SJSA1 (cell line): ENCODE measurements at places on chromosomes 7 and 10. TPM values are rescaled to one million over a fixed set of nuclear protein-coding genes. Genes with fewer than 3 reads are reported as not detected.
A peak's percentile ranks its signal among the peaks of the same experiment; 100 is the strongest.

Gene LIPN
- total RNA-seq, result not detected in 2 replicates

DNA sequence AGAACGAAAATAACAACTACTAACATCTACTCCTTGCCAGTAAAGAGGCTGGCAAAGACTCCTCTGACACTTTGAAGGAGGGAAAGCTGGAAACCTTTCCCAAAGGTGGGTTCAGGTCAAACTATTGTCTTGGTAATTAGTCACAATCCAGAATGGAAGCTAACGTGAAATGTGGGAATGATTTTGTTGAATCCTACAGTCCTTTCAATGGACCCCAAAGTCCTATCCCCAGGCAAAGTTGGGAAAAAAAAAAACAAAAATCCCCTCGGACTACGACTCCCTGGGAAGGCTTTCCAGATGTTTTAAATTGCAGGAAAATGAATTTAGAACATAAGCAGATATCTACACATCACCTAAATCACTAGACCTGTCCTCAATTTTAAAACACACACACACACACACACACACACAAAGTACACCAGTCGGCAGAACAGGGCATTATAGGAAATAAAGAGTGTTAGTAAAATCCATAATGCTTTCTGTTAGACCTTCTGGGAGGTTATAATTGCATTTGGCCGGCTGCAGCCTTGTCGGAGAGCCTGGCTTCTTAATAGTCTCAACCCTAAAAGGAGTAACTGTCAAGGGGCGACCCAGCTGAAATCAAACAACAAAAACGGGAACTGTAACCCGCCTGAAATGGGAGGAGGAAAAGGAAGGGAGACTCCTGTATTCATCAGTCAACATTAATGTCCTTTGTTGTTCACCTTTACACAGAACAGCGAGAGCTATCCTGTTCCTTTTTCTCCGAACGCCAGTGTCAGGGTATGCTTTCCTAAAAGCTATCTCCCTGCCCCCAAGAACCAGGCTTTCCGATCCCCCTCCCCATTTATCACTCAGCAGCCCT is 1.5 kb downstream of the DOCK4 start:
- no peaks in the 10 kb centered on the region for H3K36me3 ChIP-seq
- H3K4me3 ChIP-seq, result peak overlapping the region; percentile 64
- H3K4me1 ChIP-seq, result peaks cover 9% of the 10 kb centered on the region; the same call in 1 of the 2 replicates
- no peak overlapping the region for H3K27ac ChIP-seq
- H3K27me3 ChIP-seq, result peaks cover 23% of the 10 kb centered on the region

DNA sequence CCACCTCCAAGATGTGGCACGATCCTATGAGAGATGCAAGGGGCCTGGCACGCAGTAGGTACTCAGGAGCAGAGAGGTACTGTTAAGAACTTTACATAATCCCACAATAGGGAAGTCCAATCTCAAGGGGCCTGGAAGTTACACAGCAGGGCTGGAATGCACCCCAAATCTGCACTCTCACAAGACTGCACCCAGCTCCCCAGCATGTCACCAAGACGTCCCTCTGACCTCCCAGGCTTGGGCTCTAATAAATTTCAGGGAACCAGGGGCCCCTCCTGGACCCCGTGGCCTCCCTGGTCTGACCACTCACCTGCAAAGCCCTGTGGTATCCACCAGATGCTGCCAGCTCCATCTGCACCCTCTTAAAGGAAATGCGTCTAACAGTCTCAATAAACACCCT is 94.9 kb downstream of the OAT start:
- no peak for DNase-seq
- H3K4me3 ChIP-seq, result no peak overlapping the region
- no peaks in the 10 kb centered on the region for H3K27me3 ChIP-seq
- H3K4me1 ChIP-seq, result no peaks in the 10 kb centered on the region
- no peak overlapping the region for H3K27ac ChIP-seq
- no peaks in the 10 kb centered on the region for H3K36me3 ChIP-seq

Gene PKD2L1
- not detected in 2 replicates for total RNA-seq

GRCh38 chr7:3089493-3089892 is 45.8 kb upstream of the CARD11 start:
- H3K27me3 ChIP-seq, result no peaks in the 10 kb centered on the region
- H3K36me3 ChIP-seq, result no peaks in the 10 kb centered on the region
- H3K4me1 ChIP-seq, result no peaks in the 10 kb centered on the region; the same call in 1 of the 2 replicates
- peak; percentile 13 for DNase-seq

Gene CHST12
- total RNA-seq, result 9.7 and 10.7 TPM in 2 replicates

GRCh38 chr7:68362745-68363518 is 1235.3 kb upstream of the AUTS2 start:
- H3K27me3 ChIP-seq, result no peaks in the 10 kb centered on the region
- H3K4me3 ChIP-seq, result no peak overlapping the region
- no peaks in the 10 kb centered on the region for H3K4me1 ChIP-seq
- no peak overlapping the region for H3K27ac ChIP-seq
- no peak for DNase-seq
- H3K36me3 ChIP-seq, result no peaks in the 10 kb centered on the region

Gene FIGNL1
- 28.9 and 38.4 TPM in 2 replicates for total RNA-seq

GRCh38 chr7:82713506-82713905 is 269.9 kb upstream of the CACNA2D1 start:
- H3K36me3 ChIP-seq, result no peaks in the 10 kb centered on the region
- H3K4me3 ChIP-seq, result no peak overlapping the region
- H3K4me1 ChIP-seq, result 0 out of 2 replicates have a peak, but pooled peaks cover 7% of the 10 kb centered on the region
- no peak overlapping the region for H3K27ac ChIP-seq
- no peaks in the 10 kb centered on the region for H3K27me3 ChIP-seq

DNA sequence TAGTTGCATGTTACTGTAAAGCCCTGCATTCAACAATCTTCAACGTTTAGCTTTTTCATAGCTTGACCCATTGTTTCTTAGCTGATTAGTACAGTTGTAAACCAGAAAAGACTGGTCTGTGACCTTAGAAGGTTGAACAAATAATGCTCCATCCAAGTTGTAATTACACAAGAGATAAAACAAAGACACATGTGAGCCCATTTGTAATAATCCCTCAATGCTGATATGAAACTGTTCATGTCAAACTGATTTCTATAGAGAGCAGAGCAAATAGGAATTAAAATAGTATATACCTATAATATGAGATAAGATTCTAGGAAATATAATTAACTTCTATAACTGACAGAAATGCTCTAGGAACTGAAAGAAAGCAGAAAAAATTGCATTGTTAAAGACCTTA is 94.7 kb upstream of the SLC25A13 start:
- no peak overlapping the region for H3K27ac ChIP-seq
- H3K27me3 ChIP-seq, result no peaks in the 10 kb centered on the region; the same call in 1 of the 2 replicates
- H3K36me3 ChIP-seq, result no peaks in the 10 kb centered on the region
- no peak overlapping the region for H3K4me3 ChIP-seq
- DNase-seq, result no peak

- H3K4me1 ChIP-seq, result no peaks in the 10 kb centered on the region
- no peak overlapping the region for H3K27ac ChIP-seq
- DNase-seq, result no peak
These were observed 183.9 kb downstream of the LRRN3 start for GRCh38 chr7:111274857-111275256.

Gene CPA1
- not detected in 2 replicates for total RNA-seq

- DNase-seq, result no peak
- H3K27ac ChIP-seq, result no peak overlapping the region
- no peaks in the 10 kb centered on the region for H3K4me1 ChIP-seq
- H3K4me3 ChIP-seq, result no peak overlapping the region
These were observed 774.4 kb upstream of the POM121L12 start for GRCh38 chr7:52261057-52261456.

Gene FGF8
- total RNA-seq, result not detected in 2 replicates
